ENCODE measurements at places on chromosomes 1 and 21.

DNA sequence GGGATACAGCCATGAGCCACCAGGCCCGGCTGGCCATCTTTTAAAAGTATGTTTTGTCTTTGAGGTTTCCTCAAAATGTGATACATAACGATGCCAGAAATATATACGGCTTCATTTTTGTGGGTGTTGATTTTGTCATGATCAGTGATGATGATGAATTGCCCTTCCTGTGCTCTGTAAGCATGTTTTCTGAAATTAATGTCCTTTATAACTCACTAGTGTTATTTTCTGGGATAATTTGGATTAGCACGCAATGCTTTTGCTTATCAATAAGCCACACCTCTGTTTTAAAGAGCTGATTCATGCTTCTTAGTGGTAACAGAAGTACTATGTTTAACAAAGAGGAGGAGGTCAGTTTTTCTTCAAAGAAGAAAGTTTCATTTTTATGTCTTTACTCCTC, 25.6 kb downstream of the PHACTR4 start:
- no peak for DNase-seq

DNA sequence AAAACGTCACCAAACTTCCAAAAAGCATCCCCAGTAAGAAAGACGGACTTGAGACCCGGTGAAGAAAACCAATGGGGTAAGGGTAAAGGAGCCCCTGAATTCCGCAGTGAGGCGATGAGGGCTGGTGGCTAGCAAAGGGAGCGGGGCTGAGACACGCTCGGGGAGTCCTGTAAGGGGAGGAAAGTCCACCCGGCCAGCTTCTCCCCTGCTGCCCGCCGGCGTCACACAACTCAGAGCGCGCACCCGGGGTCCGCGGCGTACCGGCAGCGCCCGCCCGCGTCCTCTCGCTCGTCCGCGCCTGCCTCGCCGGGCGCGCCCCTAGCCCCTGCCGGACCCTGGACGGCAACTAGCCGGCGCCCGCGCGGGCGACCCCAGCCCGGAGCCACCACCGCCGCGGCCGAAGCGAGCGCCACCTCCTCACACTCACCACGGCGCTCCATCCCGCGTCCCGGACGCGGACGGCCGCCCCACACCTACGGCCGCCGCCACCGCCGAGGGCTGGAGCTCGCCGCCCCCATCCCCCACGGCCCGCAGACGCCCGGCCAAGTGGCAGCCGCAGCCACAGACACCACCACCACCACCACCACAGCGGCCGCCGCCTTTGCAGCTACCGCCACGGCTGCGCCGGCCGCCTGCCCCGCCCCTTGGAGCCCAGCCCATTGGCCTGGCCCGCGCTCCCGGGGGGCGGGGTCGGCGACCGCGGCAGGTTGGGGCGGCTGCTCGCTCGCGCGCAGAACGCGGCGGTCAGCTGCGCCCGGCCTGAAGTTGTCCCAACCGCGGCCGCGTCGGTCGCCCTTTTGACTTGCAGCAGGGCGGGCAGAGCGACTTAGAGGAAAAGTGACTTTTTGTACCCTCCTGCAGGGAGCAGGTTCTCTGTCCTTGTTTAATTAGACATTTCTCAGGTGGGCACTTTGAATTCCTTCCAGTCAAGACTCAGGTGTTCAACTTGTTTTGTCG, 10.0 kb upstream of the ARHGAP29 start:
- DNase-seq: no peak

DNA sequence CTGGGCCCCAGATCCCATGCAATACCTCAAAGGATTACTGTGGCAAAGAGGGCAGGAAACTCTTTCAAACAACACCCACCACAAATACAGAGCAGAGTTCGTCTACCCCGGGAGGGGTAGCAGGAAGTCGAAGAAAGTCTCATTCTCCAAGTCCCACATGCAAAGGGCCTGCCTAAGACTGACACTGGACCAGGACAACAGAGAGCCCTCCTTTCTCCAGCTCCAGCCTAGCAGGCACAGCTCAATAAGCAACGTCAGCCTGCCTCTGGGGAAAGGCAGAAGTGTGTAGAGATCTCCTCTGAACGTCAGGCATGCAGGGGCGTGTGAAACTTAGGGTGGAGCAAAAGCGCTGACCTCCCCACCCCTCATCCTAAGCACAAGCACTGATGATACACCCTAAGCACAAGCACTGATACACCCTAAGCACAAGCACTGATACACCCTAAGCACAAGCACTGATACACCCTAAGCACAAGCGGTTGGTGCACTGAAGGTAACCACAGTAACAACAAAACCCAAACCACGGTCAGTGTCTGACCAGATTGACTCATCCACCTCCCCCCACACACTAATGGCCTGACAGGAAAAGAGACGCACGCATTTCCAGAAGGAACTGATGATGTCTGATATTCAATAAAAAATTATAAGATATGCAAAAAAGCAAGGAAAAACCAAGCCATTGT, 1.3 kb downstream of the KRTAP12-3 start:
- DNase-seq: no peak

DNA sequence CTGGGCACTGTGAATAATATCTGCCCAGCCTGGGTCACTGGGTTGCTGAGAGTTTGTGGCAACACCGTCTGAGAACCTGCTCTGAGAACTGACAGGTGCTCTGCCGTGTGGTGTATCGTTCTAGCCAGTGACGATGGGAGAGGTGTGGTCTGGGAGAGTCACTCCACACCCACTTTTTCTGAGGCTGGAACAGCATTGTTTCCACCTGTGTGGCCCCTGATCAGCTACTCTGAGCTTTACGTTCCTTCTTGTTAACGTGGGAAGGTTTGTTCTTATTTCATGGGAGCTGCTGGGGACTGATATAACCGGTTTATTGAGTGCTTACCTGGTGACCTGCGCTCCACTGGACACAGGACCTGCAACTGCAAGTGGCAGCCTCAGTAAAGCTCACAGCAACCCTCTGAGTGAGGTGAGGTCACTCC, 34.8 kb upstream of the TENT5C start:
- DNase-seq: peak; percentile 76

DNA sequence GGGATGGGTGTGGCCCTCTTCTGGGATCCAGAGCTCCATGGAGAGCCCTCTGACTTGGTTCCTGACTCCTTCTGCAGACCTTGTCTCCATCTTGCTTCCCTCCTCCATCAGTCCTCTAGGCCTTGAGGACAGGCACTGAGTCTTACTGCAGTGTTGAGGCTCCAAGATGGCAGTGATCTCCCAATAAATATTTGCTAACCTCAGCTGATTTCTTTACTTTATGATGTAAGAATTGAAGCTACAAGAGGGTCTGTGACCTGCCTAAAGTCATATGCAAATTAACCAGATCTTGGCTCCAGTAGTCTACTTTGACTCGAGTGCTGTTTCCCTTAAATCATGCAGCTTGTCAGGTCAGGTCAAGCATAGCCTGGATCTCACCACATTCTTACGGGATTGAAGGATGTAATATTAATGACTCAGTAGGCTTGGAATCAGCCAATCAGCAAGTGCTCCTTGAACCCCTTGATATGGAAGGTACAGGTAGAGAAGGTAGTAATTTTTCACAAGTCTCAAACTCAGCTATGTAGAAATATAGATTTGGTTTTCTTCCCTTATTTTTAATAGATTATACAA, 93.0 kb downstream of the CLIC6 start:
- DNase-seq: no peak

DNA sequence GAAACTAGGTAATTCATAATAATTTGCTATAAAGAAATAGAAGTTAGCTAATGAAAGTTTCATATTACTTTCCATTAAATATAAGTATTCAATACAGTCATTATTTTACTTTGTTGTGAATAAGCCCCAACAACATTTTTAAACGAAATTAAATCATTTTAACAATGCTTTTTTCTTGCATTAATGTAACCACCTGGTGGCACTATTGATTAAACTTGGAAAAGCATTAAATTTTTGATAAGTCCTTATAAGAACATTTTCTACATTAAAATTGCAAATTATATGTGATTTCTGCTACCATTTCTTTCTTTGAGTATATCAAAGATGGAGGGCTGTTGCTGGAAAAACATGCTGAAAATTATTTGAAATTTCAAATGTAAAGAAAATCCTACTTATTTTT, 918.8 kb upstream of the TMPRSS15 start:
- DNase-seq: no peak

- no peak for DNase-seq
These were observed 173.4 kb upstream of the RUNX1 start for GRCh38 chr21:35222541-35222941.

DNA sequence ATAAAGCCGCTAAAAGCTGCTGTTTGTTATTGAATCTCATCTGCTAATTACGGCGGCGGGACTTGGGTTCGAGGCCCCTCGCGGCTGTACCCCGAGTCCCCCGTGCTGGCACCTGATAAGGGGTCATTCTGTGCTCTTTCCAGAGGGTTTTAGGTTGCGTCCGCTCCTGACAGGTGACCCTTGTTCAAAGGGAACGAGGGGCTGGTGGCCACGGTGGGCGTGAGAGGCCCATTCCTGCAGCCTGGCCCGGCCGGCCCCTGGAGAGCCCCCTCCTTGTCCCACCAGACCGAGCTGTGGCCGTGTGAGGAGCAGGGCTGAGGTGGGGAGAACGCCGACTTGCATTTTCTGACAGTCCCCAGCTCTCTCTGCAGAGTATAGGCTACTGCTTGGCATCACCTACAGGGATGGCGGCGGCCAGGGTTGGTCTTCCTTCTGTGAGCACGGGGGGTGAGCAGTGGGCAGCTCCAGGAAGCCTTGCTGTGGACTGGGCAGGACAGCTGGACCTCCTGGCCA, 12.2 kb downstream of the PRDM16 start:
- no peak for DNase-seq

GRCh38 chr21:42593007-42593814, 60.2 kb upstream of the PDE9A start:
- no peak for DNase-seq

DNA sequence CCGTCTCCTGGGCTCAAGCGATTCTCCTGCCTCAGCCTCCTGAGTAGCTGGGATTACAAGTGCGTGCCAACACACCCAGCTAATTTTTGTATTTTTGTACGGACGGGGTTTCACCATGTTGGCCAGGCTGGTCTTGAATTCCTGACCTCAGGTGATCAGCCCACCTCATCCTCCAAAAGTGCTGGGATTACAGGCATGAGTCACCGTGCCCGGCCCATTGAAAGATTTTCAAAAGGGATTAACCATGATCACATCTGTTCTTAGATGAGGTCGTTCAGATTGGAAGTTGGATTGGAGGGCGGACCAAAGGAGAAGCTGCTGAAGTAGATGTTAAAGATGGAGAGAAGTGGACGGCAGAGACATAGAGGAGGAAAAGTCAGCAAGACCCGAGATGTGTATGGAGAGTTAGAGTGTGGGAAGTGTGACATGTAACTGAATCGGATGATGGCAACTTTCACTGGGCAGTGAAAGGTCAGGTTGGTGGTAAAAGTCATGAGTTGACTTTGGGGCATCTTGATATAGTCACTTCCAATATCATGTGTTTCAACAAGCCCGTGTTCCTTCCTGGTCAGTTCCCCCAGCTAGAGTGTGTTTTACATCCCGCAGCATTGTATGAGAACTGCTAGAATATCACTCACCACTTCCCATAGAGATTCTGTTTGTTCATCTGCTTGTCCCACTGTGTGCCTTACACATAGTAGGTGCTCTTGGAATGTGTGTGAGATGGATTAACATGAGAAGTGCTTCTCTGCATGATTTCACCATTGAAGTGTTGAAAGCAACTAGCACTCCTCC, 54.4 kb upstream of the TINAGL1 start:
- DNase-seq: no peak

DNA sequence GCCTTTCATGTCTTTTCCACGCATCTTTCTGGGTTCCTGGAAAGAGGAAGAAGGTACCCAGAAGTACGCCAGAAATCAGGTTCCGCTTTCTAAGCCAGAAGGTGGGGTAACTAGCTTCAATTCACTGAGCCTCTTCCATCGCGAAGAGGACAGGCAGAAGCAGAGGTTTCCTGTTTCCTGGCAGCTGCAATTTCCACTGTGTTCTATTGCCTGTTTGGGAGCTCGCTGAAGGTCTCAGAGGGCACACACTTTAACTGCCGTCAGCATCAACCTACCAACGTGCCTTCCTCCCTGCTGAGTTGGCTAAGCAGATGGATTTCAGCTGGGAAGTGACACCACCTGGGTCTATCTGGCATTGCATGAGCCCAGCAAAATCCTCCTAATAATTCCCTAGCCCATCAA, 10.0 kb downstream of the NCF2 start:
- DNase-seq: peak; percentile 51

- DNase-seq: no peak
These were observed 80.8 kb upstream of the UBE2U start for GRCh38 chr1:64122588-64122987.

GRCh38 chr21:20592463-20592862, 405.7 kb upstream of the NCAM2 start:
- DNase-seq: no peak

- no peak for DNase-seq
These were observed 12.8 kb downstream of the RRP15 start for GRCh38 chr1:218297867-218298266.

DNA sequence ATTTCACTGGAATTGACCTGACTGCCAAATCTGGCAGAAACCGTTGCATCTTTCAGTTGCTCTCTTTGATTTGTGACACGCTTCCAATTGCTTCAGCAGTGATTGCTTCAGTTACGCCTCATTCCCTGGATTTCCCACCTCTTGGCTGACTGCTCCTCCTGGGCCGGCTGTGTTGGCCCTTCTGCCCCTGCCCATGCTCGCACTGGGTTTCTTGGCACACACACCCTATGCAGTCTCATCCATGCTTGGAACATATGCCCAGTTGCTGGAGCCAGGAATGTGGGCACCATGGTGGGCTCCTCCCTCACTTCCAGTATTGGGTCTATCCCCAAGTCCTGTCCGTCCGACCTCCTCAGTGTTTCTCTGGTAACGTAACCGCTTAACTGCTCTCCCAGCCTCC, 2.2 kb upstream of the ZBTB21 start:
- DNase-seq: no peak

DNA sequence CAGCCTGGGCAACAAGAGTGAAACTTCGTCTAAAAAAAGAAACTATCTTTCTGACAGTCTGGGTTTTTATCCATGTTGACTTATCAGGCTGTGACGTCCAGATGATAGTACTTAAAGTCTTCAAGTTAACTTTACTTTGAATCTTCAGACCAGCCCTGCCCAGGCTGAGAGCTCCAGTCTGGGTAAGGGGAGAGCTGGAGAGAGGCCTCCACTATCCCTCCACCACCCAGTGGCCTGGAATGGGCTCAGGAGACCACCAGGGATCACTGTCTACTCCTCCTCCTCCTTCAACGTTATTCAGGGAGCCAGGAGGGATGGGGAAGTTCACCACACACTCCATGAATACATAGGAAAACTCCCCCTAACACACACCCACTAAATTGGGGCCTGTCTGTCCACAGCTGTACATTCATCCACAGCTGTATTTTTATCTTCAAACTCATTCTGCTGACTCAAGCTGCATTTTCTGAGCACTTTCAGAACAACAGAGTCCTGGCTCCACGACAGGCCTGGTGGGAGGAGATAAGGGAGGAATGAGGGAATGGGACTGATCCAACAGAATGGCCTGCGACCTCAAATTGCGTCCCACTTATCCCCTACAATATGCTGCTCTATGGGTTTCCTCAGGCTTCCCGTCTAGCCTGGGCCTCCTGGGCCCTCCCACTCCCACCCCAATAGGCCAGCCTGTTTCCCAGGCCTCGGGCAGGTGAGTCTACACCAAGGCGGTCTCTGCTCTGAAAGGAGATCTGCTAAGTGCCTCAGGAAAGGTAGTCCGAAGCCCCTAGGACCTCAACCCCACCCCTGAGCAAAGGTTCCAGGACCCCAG, 1.8 kb downstream of the SLC45A3 start:
- no peak for DNase-seq

Measured in NCI-H187 treated with DMSO at 0.1 percent for 48 hours (cell line).